ENCODE measurements at places on chromosomes 6 and 20.
A peak's percentile ranks its signal among the peaks of the same experiment; 100 is the strongest.

DNA sequence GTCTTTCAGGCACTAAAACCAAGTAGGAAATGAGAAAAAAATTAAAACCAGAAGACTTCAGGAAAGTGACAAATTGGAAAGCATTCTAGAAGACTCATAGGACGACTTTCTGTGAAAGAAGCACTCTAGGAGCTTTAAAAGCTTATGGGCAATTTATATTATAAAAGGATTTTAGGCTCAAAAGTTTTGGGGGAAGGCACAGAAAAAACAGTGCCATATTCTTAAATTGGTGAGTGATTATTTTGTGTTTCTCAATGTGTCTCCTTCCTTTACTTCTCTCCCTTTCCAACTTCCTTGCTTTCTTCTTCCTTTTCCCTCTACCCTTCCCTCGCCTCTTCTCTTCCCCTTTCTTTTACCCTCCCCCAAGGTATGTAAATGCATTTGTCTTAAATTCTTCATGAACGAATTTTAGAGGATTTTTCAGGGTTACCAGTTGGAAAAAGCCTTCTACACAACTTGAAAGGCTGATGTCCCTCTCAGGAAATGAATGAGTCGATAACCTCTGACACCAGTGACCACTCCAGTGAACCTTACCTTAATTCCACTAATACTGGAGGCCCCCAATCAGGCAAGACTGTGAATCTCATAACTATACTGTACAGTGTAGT, 2.6 kb upstream of the LIN28B start:
- no peak for DNase-seq

DNA sequence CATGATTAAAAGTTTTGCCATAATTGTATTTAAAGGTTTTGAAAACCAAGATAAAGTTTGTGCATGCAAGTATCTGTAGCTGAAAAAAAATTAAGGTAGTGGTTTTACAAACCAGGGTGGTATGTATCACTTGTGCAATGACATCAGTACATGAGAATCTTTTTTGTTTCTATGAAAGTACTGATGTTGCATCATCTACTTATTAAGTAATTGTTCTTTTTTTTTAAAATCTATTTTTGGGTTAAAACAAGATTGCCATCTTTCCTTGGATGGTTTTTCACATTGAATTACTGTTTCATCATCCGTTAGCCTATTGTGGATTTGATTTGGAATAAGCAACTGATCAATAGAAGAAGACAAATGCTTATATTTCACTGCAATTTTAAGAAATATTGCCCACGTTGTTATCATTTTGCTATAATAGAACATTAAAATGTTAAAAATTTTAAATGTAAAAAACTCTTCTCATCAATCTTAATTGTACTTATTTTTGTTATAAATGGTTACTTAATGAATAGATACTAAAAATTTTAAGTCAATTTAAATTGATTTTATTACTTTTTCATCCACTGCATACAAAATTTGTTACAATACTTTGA, 39.8 kb upstream of the TAGAP start:
- DNase-seq = no peak

GRCh38 chr6:107943626-107944439, 14.2 kb downstream of the SEC63 start:
- no peak for DNase-seq

GRCh38 chr6:53309059-53309900, 39.5 kb downstream of the ELOVL5 start:
- DNase-seq = no peak

- no peak for DNase-seq
Measured at GRCh38 chr6:108902382-108902792, 54.2 kb downstream of the ARMC2 start.

GRCh38 chr20:62735331-62735821, 26.7 kb downstream of the NTSR1 start:
- no peak for DNase-seq

GRCh38 chr20:49557449-49557848, 10.5 kb downstream of the PTGIS start:
- no peak for DNase-seq

GRCh38 chr6:4908062-4908461, 95.8 kb downstream of the RPP40 start:
- DNase-seq = no peak

- DNase-seq = no peak
Measured at GRCh38 chr6:128600397-128600951, 80.1 kb upstream of the PTPRK start.

GRCh38 chr6:106247293-106247692, 78.3 kb downstream of the ATG5 start:
- DNase-seq = no peak

- no peak for DNase-seq
Measured at GRCh38 chr6:77463861-77464494, 687 bp upstream of the HTR1B start.

GRCh38 chr6:130364224-130364780, 1.5 kb upstream of the TMEM200A start:
- no peak for DNase-seq

DNA sequence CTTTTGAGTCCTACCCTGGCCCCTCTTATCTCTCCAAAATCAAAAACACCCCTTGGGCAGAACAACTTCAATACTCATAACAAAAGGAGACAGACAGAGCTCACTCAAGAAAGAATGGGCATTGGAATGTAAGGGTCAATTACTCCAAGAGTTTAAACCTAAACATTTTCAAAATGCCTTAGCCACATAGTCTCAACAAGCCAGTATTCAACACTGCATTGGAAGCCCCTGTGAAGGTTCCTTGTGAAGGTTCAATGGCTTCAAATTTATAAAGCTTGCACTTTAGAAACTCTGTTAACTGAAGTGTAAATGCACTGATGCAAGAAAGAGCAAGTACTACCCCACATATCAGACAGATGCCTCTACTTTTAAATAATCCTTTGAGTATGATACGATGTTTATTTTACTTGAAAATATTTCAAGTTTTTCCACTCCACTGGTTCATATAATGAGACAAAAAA, 139.1 kb upstream of the LAMP5 start:
- no peak for DNase-seq

- no peak for DNase-seq
Measured at GRCh38 chr20:17227669-17228623, 1.1 kb downstream of the PCSK2 start.

- DNase-seq = no peak
Measured at GRCh38 chr6:90025523-90026061, 131.3 kb downstream of the GJA10 start.

GRCh38 chr6:158231551-158232315, 63.6 kb downstream of the GTF2H5 start:
- peak; percentile 69 for DNase-seq

GRCh38 chr6:72809746-72810379, 188.0 kb downstream of the KCNQ5 start:
- no peak for DNase-seq

DNA sequence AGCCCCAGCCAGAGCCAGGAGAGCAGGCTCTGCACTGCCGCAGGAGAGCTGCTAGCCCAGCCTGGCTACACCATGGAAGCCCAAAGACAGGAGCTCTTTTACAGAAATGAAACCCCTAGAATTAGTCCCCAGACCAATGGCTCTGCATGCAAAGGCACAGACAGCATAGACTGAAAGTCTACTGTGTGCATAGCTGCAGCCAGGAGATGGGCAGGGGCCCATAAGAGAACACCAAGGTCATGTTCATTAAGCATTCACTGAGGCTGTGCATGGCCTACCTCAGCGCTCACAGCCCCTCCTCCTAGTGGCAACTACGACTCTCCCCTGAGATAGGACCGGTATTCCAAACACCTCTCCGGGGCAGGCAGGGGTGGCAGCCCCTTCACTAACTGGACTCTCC, 34.9 kb downstream of the SNX5 start:
- DNase-seq = no peak

- no peak for DNase-seq
Measured at GRCh38 chr6:46254946-46255345, 84.2 kb upstream of the ENPP5 start.

DNA sequence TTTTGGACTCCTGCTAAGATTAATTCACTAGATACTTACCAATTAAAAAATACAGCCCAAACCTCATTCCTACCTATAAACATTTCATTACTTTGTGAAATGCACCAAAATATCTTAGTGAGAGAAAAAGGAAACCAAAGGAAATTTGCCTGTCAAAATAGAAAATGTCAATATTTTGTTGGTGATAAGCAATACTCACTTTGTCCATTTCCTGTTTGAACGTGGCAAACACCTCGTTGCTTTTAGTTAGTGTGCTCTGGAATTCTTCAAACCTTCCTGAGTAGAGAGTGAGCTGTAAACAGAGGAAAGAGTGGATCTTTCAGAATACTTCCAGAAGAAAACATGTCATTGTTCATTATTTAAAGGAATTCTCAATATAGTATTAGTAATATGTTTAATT, 44.2 kb downstream of the TXLNB start:
- no peak for DNase-seq

DNA sequence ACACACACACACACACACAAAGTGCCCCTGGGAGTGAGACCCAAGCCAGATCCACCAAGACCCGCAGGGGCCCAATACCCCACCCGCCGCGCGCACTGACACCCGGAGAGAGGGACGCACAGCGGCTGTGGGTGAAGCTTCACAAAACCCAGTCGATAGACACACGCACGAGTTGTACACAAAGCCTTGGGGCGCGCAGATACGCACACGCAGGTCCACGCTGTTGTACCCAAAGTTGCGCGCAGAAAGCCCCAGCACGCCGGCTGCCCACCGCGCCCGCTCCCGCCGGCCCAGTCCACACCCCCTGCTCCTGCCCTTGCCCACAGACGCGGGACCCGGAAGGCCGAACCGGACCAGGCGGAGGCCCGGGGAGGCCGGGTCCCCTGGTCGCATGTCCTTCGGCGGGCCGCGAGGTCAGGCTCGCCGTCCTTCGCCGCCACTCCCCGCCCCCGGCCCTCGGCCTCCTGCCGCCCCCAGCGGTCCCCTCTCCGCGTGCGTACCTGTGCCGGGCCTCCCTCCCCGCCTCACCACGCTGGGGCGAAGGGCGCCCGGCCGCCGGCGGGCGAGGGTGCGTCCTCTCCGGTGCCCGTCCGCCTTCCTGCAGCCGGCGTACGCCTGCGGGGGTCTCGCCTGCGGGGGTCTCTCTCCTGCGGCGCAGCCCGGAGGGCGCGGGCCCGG, at the start of gene TMEM74B:
Gene TMEM74B (minus strand): TSS at position 344 of the 678 bp plus-strand sequence. CDS start 1,180 bp downstream, outside the sequence.
- no peak for DNase-seq

- peak; percentile 49 for DNase-seq
Measured at GRCh38 chr6:816510-817084, 123.7 kb upstream of the EXOC2 start.

GRCh38 chr6:143941852-143942627, 66.0 kb downstream of the PLAGL1 start:
- DNase-seq = peak; percentile 55

DNA sequence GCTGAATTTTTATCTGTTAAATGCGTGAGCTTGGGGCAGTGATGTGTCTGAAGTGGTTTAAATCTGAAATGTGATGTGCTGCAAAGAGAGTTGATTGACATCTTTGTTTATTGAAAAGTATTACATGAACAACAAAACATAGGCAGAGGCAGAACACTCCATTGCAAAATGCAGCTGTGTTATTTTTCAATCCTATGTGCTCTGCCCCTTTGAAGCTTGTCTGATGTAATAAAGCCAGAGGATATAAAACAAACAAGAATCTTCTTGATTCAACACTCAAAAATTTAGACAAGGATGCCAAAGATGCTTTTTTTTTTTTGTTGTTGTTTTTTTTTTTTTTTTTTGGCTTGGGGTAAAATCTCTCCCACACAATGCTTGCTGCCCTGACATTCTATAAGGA, 482.4 kb upstream of the MMS22L start:
- no peak for DNase-seq

- DNase-seq = no peak
Measured at GRCh38 chr6:36313649-36313936, 23.1 kb downstream of the BNIP5 start.

- DNase-seq = no peak
Measured at GRCh38 chr20:47940101-47940813, 155.0 kb upstream of the SULF2 start.

- no peak for DNase-seq
Measured at GRCh38 chr6:117169781-117170281, 95.5 kb upstream of the VGLL2 start.

DNA sequence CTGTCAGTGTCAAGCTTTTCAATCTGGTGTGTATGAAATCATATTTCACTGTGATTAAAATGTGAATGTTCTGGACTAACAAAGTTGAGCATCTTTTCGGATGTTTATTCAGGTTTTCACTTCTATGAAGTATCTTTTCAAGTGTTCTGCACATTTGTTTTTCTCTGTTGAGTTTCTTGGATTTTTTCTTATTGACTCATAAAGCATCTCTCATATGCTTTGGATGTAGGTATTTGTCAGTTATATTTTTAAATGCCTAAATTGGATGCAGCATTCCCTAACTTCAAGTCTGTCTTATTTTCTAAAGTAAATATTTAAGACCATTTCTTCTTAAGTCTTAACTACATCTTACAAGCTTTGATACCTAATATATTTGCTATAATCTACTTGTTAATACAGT, 398.0 kb downstream of the PLCB1 start:
- no peak for DNase-seq

GRCh38 chr6:90136837-90137568, 159.6 kb downstream of the BACH2 start:
- DNase-seq = no peak

GRCh38 chr20:61332016-61332975, 80.2 kb downstream of the CDH4 start:
- DNase-seq = no peak

DNA sequence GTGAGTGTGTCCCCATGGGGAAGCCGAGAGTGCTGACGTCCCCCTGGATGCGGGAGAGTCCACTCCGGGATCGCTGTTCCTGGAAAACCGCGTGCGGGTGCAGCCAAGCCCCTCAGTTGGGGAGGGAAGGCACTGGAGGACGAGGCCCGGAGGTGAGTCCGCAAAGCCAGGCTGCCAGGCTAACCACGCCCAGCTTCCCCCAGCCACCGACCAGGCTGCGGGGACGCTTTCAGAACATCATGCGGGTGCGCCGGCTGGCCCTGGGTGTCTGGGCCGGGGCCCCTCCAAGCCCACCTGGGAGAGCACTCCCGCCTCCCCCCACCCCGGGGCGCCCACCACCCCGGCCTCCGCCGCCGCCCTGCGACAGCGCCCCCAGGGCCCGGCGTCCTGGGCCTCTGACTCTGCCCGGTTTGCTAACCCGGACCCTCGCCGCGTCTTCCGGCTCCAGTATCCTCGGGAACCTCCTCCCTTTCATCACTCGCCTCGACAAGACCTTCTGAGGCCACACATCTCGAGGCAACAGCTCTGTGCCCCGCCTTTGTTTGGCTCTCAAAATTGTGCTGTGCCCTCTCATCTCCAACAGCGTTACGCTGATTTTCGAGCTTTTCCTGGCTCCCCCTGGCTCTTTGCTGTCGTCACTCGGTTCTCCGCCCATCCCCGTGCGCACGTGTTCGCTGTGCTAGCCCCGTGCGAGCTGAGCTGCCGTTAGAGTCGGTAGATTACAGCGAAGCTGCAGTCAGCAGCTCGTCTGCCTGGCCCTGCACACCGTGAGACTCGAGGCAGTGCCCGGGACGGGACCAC, 47.1 kb upstream of the ENTPD6 start:
- peak; percentile 47 for DNase-seq

DNA sequence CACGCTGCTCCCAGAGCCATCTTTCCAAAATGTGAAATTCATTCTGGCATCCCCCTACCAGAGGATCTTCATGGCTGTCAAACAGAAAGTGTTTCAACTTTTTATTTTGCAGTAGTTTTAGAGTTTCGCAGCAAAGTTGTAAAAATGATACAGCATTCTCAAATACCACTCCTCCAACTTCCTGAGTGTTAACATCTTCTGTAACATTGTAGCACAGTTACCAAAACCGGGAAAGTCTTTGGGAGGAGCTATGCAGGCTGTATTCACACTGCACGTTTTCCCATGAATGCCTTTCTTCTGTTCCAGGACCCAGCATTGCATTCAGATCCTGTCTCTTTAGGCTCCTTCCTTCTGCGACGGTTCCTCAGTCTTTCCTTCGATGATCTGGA, 30.1 kb downstream of the CDYL start:
- DNase-seq = no peak

- no peak for DNase-seq
Measured at GRCh38 chr6:50305660-50306059, 255.9 kb upstream of the DEFB112 start.
